Activated B cell treated with CpG ODN at 0.5 μM for 24 hours (primary cell): ENCODE measurements at places on chromosomes 2 and 18. TPM values are rescaled to one million over a fixed set of nuclear protein-coding genes. Genes with fewer than 3 reads are reported as not detected.

DNA sequence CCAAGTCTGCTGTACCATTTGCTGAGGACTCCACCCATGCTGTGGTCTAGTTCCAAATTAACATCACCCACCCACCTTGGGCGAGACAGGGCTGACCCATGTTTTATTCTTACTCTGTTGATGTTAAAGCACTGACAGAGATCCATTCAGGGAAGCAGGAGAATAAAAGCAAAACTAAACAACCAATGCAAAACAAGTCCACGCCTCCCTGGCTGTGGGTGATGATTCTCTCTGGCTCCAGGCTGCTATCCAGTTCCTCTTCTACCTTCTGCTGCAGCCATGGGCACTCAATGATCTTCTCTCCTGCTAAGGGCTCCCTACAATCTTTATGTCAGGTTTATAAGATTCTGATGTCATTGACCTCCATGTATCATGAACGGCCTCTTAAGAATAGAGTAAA is 786.6 kb upstream of the ID2 start:
- no peak for DNase-seq

DNA sequence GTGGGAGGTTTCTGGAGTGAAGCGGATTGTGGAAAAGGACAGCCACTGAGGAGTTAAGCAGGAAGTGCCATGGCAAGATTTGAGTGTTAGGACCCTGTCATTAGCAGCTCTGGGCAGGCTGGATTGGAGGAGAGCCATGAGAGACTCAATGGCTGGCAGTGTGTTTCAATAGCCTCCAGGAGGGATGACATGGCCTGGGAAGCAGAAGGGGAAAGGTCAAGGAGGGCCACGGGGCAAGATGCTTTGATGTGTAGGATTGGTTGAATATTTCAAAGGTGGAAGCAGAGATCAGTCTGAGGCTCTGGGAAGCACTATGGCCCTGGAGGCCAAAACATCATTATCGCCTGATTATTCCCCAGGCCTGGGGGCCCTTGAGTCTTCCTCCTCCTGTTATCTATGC is 229.0 kb upstream of the HS6ST1 start:
- no peak for DNase-seq

ASB18 gene
- total RNA-seq: not detected in 2 replicates

ADAM23 gene
- 0.86 and 1.5 TPM in 2 replicates for total RNA-seq

HTR2B gene
- not detected in 2 replicates for total RNA-seq

PARD6G gene
- total RNA-seq: not detected in 2 replicates

ALPG gene
- total RNA-seq: not detected in 2 replicates
